ENCODE measurements at places on chromosomes 7 and 10. TPM values are rescaled to one million over a fixed set of nuclear protein-coding genes. Genes with fewer than 3 reads are reported as not detected.

The GPR37 gene
- total RNA-seq: not detected

The TMEM236 gene
- 0.59 TPM for total RNA-seq

The CPN1 gene
- total RNA-seq: not detected

The MRLN gene
- total RNA-seq: not detected

GRCh38 chr7:128041203-128041602 is 10.0 kb upstream of the LRRC4 start:
- DNase-seq: no peak

DNA sequence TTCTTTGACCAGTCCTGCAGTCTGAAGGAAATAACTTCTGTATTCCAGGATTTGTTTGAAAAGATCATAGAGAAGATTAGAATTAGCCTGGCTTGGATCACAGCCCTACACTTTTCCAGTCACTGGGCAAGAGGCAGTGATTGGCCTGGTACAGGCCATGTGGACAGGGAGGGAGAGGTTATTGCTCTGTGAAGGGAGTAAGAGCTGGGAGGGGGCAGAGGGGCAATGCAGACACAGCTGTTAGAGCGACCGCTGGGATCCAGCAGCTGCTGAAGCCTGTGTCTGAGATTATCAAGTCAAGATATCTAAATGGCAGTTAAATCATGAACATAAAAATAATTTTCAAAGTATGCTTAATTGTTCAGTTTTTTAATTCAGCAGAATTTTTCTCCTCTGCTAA is 257.3 kb downstream of the SDK1 start:
- no peak for DNase-seq

Measured in right cardiac atrium (tissue), 5 donors.